ENCODE measurements at places on chromosomes 11 and 22.

DNA sequence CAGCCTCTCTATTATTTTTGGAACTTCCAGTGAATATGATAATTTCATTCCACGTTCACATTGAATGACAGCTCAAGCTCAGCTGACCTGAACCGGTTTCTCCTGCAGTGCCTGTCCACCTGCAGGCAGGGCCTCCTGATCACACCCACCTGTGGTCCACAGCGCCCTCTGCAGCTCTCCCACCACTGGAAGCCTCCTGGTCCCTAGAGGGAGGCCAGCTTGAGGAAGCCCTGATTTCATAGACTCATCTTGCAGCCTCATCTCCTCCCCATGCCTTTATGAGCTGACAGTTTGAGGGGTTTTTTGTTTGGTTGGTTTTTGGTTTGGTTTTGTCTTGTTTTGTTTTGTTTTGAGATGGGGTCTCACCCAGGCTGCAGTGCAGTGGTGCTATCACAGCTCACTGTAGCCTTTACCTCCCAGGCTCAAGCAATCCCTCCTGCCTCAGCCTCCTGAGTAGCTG, 29.9 kb upstream of the MALAT1 start:
- no peak for DNase-seq

DNA sequence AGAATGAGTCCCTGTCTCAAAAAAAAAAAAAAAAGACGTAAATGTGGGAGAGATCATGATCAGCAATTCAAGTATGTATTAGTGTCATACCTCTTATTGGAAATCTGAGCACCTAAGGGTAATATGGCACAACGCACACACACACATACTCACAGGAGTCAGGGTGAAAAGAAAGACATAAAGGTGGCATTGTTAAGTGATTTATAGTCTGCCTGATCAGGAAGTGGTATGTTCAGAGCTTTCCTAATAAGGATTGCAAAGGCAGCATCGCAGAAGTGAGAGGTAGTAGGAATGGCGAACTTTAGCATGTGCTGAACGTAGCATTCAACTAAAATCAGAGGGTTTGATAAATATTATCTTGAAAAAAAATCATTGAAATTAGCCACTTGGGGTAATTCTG, 854.3 kb downstream of the METTL15 start:
- no peak for DNase-seq

- no peak for DNase-seq
Observed at GRCh38 chr11:88520391-88520790, 182.9 kb upstream of the CTSC start.

DNA sequence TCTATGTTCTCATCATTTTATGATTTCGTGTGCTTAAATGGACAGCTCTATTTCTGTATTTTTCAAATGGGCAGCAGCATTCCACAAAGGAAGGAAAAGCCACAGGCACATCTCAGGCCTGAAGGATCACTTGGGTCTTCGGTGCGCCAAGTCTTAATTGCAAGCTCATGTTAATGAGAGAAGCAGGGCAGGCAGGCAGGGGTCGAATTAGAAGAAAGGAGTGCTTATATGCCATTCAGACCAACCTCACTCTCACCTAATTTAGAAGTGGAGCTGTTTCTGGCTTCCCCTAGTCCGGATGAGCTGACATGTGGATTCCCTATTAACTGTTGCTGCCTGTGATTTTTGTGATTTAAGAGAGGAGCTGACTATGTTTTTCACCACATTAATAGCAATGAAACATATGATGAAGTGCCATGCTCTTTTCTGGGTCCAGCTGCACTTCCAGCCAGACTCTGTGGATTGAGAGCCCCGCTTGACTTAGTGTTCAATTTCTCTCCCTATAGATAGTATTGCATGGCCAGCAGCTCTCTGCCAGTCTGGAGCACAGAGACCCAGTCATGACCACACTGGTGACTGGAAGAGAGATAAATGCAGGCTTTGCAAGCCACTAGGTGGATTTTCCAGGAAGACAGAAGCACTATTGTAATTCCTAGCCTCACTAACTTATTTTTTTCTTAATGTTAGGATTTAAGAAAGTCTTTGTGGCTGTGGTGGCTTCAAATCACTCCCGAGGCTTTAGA, 373.9 kb upstream of the FAT3 start:
- no peak for DNase-seq

GRCh38 chr11:76139314-76139713, 67.0 kb downstream of the WNT11 start:
- DNase-seq: no peak

GRCh38 chr22:23055449-23056179, 14.7 kb upstream of the GNAZ start:
- DNase-seq: no peak

DNA sequence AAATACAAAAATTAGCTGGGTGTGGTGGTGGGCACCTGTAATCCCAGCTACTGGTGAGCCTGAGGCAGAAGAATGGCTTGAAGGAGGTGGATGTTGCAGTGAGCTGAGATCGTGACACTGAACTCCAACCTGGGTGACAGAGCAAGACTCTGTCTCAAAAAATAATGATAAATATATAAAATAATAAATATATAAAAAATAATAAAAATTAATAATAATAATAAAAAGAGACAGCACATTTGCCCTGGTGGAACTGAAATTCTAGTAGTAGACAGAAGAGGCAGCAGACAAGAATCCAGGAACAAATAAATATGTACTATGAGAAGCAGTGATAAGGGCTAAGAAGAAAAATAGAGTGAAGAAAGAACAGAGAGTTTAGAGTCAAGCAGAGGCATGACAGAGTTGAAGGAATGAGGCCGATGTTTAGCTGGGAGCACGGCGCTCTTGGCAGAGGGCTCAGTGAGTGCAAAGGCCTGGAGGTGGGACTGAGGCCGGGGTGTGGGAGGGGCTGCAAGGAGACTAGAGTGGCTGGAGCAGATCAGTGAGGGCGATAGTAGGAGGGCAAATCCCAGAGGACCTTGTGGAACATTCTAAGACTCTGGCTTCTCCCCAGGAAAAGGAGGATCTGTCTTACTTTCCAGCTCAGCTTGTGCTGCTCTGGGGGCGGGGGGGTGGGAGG, 410.3 kb downstream of the MN1 start:
- no peak for DNase-seq

DNA sequence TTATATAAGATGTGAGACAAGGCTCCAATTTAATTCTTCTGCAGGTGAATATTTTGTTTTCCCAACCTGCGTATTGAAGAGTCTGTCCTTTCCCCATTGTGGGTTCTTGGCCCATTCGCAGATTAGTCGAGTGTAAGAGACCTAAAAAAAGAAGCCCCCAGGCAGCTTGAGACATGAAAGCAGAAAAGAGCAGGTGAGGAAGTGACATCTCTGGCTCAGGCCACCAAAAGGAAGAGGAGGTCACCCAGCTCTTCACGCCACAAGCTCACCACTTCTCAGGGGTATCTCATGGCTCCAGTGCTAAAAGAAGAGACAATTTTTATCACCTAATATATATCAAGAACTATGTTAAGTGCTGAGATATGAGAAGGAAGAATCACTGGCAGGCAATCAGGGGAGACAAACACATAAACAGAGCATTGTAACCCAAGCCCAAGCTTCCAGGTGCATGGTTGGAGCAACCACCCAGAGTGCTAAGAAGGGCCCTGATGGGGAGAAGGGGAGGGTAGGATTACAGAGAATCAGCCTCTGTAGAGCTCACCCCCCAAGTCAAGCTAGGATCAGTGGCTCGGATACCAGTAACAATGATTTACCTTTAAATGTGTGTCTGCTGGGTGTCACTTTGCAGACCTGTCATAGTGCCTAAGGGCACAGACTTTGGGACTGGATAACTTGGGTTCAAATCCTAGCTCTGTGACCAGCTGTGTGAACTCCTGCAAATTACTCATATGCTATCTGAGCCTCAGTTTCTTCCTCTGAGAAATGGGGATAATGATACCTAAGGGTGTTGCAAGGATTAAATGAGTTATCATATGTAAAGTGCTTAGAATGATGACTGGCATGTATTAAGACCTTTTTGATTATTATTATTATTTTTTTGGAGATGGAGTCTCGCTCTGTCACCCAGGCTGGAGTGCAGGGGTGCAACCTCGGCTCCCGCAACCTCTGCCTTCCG, 39.2 kb downstream of the MCHR1 start:
- DNase-seq: no peak

GRCh38 chr11:100687054-100687629, at the start of gene ARHGAP42:
Gene ARHGAP42, plus strand, starts transcription at chr11:100687288. Its CDS starts 391 bp downstream, at chr11:100687679.
- peak; percentile 39 for DNase-seq

- no peak for DNase-seq
Observed at GRCh38 chr11:117513666-117514065, 186.0 kb downstream of the CEP164 start.

DNA sequence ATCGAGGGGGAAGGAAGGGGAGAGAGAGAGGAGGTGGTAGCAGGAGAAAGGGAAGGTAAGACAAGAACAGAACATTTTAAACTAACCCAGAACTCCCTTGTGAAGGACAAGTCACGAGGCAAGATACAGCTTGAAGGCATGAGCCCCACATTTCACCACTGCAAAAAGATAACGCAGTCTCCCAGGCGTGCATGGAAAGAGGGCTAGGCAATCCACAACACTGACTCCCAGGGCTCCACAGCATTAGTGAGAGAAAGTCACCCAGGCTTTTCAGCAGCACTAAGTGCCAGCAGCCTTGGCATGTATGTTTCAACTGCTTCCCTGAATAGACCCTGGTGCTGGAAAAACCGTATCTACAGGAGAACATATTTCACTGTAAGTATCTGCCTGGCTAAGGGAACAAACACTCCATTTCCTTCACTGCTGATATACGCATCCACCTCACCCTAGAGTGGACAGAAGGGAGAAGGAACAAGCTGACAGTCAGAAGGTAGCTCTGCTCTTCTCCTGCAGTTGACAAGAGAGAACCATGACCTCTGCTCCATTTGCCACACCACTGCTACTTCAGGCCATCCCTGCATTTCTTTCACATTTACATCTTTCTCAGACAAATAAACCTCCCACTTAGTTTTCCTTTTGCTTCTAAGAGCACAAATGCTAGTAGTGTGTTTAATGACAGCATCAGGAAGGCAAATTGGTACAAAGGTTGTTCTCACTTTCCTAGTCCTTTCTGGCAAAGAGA, 87.9 kb downstream of the AMBRA1 start:
- no peak for DNase-seq

GRCh38 chr11:66541892-66542291, 4.0 kb downstream of the ZDHHC24 start:
- DNase-seq: no peak

DNA sequence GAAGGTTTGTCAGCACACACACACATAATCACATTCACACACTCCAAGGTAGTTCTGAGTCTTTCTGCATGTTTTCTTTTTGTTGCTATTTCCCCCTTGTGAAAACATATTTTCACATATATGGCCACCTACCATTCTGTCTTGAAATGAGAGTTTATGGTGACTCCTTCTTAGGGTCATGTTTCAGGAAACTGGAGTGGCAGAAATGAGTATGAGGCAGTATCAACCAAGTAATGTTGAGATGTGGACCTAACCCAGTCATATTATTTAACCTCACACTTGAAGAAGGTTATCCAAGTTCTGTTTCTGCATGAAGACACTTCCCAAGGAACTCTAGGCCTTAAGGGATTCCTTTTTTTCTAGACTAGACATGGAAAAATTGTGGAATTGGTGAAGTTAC, 481.4 kb downstream of the ETS1 start:
- no peak for DNase-seq

DNA sequence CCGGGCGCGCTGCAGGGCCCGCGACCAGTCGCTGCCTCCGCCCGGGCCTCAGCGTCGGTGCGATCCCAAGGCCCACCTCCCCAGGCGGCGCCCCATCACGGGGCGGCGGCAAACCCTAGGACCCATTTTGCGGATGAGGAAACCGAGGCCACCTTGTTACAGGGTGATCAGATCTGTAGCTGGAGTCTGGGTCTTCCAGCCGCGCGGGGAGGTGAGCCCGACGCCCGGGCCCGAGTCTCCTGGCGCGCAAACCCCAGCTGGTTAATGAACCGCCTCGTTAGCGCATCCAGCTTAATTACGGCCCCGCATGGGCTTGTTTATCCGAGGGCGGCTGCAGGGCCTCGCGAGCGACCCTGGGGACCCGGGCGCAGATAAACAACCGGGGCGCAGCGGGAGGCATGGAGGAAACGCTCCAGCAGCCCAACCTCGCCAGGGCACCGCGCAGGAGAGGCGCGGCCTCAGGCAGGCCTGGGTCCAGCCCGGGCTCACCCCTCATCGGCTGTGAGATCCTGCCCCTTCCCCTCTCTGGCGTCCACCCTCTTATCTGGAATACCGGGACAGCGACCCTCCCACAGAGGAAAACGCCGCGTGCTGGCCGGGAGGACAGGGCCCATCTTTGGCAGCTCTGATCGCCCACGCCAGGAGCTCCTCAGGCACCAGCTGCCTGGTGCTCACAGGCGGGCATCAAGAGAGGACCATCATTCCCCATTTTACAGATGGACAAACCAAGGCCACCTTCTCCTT, 14.7 kb downstream of the OTUB1 start:
- DNase-seq: no peak

DNA sequence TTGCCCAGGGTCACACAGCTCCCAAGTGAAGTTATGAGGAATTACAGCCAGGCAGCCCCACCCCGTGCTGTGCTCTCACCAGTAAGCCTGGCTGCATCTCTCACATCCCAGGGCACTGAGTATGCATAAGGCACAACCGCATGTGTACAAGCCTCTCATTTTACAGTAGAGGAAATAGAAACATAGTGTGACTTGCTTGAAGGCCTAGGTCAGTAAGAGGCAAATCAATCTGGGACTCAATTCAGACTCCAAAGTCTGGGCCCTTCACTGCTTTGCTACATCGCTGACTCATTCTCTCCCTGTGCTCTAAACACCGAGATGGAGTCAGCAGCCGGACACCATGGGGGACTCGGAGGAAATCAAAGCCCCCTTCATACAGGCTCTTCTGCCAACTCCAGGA, 7.9 kb downstream of the ABTB2 start:
- no peak for DNase-seq

DNA sequence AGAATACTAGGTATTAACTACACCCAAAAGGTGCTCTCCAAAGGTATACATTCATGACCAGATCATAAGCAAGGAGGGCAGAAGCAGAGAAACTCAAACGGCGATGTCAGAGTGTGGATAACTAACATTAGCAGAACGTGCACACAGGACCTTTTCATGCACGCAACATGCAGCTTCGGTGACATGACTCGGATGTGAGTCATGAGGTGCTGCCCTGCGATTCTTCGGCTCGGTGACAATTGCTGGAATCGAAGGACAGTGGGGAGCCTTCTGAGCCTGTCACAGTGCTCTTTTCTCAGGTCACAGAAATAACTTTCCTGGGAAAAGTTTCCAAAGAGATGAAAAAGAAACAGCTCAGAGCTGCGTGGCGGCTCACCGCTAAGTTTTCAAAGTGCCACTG, 418.5 kb upstream of the SYN3 start:
- no peak for DNase-seq
